Central memory CD4-positive, alpha-beta T cell (primary cell): ENCODE measurements at places on chromosomes 7 and 10.
A peak's percentile ranks its signal among the peaks of the same experiment; 100 is the strongest.

DNA sequence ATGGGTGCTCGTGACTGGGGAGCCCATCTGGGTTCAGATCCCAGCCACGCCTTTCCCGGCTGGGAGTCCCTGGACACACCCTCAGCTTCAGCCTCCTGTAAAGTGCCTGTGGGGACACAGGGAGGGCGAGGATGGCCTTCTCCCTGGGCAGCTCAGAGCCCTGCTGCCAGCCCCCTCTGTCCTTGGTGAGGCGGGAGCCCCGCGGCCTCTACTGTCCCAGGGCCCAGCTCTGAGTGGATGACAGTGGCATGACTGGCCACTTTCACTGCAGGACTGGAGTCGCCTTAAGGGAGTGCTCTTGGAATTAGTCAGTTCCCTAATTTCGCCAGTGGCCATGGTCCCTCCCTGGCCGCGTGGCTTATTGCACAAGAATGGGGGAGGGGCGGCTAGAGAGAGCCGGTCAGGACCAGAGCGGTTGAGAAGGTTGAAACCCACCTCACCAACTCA is 4.6 kb downstream of the BRI3 start:
- DNase-seq = no peak

DNA sequence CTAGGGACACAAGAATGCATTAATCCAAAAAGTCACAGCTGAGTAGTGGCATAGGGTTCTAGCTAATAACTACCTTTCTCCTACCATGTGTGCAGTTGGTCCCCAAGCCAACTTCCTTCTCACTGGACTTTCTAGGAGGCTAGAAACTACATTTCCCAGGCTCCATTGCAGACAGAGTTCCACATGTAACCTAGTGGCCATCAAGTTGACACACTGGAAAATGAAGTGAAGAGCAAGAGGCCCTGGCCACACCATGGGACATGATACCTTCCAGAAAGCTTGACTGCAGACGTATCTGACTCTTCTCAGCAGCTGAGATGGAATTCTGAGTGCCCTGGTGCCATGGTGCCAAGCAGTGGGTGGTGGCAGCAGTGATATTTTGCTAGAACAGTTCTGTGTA is 49.8 kb upstream of the TMEM273 start:
- no peak for DNase-seq

GRCh38 chr10:24556750-24557742 is 166.6 kb downstream of the ARHGAP21 start:
- DNase-seq = peak; percentile 3

GRCh38 chr7:32390210-32390609 is 100.0 kb downstream of the LSM5 start:
- no peak for DNase-seq

GRCh38 chr7:151387161-151388006 is 22.5 kb downstream of the WDR86 start:
- DNase-seq = no peak

GRCh38 chr10:91311601-91312381 is 91.3 kb downstream of the PCGF5 start:
- no peak for DNase-seq

DNA sequence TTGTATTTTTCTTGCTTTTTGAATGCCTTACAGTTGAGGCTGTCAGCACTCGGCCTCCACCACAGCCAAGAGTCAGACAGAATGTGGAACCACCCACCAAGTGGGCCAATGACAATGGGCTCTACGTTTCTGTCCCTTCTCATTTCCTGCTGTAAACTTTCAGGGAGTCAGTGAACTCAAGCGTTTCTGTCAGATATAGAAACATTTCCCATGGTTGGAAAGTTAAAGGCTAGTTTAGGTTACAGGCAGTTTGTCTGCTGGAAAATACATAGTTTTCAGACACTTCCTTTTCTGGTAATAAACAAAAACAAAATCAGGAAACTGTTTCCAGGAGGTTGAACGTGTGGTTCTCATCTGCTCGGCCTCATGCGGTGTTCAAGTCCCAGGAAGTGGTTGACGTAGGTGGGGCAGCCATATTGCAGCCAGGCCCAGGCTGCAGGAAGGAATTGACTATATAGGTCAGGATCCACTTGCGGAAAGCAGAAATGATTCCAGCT is 245.1 kb downstream of the CAMK1D start:
- DNase-seq = peak; percentile 79

GRCh38 chr10:45451407-45451806 is 77.4 kb downstream of the ALOX5 start:
- DNase-seq = no peak

DNA sequence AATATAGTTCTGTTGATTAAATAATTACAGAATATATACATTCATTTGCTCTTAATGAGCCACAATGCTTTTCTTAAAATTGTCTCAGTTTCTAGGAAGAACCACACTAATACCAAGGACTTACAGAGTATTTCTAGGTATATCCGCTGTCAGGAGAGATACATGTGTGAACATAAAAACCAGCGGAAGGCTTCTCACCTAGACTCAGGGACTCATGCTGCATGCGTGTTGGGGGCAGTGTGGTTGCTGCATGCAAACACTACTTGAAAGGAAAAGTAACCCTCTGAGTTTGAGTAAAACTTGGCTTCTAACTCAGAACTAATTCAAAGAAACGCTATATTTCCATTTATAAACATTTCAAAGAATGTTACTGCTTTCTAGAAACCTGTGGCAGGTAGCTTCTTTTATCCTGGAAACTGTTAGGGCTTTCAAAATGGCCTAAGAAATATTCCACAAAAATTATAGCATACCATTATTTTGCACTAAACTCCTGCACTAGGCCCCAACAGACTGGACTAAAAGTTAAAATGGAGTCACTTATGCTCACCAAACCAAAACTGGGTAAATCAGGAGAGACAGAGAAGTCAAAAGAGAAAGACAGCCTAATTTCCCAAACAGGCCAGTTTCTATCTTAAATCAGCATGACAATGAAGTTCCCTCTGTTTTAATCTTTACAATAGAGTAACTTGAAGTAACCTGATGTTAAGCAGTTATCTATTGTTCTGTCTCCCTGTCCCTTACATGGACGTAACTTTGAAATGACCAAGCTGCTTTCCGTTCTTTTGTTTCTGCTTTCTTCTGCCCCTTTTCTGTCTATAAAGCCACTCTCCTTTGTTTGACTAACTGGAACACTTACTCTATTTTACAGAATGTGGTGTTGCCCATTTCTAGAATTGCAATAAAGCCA is 95.2 kb upstream of the FAM133B start:
- DNase-seq = peak; percentile 41

DNA sequence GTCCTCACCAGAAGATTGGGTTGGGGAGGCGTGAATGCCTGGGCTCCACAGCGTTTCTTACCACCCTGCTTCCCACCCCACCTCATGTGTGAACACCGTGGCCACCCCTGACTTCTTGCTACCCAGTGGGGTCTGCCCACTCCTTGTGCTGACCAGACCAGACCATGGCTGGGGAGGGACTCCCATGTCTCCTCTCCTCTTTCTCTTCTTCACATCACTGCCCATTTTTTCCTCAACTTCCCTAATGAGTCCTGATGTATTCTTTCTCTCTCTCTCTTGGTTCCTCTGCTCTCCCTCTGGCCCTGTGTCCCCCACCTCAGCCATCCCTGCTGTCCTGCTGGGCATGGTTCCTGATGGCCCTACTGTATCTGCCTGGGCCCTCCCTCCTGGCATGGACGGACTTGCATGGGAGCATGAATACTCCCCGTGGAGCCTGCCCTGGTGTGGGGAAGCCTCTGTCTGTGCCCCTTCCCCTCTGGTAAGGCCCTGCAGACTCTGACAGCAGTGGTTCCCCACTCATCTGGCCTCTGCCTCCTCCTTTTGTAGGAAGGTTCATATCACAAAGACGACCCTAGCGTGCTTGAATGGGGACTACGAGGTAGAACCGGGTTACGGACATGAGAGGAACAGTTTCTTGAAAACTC is 85.5 kb downstream of the ADCY1 start:
- no peak for DNase-seq

- DNase-seq = no peak
Observed at GRCh38 chr7:148127374-148127773, 463.2 kb upstream of the C7orf33 start.
